MCF 10A (cell line): ENCODE measurements at places on chromosomes 1 and 21. TPM values are rescaled to one million over a fixed set of nuclear protein-coding genes. Genes with fewer than 3 reads are reported as not detected.

GRCh38 chr1:23422941-23423340, 1.6 kb downstream of the TCEA3 start:
- no peak for DNase-seq

Gene TAS1R1
- total RNA-seq = not detected in 2 replicates

Gene DNASE2B
- not detected in 2 replicates for total RNA-seq

Gene SPRR1A
- total RNA-seq = not detected in 2 replicates
